ENCODE measurements at places on chromosomes 2 and 18.

- no peak for DNase-seq
Measured at GRCh38 chr18:38895560-38895959, 1330.0 kb upstream of the CELF4 start.

DNA sequence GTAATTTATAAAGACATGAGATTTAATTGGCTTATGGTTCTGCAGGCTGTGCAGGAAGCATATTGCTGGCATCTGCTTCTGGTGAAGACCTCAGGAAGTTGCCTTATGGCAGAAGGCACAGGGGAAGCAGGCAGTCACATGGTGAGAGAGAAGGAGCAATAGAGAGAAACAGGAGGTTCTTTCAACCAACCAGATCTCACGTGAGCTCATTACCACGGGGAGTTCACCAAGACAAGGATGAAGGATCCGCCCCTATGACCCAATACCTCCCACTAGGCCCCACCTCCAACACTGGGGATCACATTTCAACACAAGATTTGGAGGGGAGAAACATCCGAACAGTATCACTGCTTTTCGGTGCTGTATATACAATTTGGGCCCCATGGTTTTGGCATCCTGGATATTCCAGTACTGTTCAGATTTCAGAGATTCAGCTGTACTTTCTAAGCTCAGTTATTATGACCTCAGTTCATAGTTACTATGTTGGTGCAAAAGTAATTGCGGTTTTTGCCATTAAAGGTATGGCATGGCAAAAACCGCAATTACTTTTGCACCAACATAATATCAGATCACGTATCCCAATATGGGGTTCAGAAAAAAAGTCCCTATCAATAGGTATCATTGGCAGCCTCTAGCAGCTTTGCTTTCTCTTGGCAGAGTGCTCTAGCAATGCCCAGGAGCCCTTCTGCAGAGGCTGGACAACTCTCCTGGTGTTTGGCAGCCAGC lies 189.6 kb upstream of the SIX3 start:
- DNase-seq, result peak; percentile 78

GRCh38 chr2:45823723-45824206 lies 172.3 kb downstream of the PRKCE start:
- no peak for DNase-seq

DNA sequence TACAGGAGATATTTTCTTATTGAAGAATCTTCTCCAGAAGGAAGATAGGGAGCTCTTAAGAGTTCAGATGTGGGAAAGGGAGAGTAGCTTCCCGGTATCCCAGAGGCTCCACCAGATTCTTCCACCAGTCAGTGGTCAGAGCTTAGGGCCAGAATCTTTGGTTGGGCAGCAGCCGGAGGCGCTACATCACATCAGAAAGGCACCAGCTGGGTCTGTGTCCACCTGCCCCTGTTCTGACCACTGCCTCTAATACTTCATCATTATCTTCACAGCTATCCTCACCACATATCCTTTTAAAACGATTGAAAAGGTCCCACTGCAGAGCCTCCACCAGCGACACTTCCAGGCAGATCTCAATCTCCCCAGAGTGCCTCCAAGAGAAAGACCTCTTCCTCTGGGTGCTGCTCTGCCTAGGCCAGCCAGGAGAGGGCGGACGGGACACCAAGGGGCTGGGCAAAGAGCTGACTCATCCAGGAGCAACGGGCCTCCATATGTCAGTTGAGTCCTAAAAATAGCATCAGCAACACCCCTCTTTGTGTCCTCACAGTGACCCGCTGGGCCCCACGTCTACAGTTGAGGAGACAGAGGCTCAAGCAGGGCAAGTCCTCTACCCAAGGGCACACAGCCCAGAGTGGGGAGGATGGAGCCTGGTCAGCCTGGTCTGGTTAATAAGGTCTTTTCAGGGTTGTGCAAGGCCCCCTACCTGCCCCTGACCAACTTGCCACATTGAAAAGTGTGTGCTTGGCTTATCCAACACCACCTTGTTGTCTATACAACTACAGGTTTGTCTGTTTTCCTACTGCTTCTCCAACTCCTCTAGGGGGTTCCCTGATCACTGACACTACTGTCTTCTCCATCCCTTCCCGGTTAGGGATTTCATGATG lies 81.2 kb downstream of the ADD2 start:
- peak; percentile 77 for DNase-seq

- no peak for DNase-seq
Measured at GRCh38 chr18:79815657-79816056, 17.9 kb downstream of the KCNG2 start.

DNA sequence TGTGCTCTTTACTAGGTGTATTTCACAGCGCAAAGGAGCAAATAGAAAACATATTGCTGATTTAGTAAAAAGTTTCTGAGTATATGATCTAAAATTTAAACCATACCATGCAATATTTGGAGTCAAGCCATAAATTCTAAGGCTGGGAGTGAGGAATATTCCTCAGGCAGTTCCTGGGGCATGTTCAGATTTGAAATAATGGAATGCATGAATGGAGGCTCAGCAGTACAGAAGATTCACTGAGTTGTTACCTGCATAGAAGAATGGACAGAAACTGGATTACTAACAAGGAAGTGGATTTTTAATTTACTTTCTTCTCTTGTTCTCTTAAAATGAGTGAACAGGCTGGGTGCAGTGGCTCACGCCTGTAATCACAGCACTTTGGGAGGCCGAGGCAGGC lies 441.0 kb upstream of the MAP2 start:
- DNase-seq, result no peak

DNA sequence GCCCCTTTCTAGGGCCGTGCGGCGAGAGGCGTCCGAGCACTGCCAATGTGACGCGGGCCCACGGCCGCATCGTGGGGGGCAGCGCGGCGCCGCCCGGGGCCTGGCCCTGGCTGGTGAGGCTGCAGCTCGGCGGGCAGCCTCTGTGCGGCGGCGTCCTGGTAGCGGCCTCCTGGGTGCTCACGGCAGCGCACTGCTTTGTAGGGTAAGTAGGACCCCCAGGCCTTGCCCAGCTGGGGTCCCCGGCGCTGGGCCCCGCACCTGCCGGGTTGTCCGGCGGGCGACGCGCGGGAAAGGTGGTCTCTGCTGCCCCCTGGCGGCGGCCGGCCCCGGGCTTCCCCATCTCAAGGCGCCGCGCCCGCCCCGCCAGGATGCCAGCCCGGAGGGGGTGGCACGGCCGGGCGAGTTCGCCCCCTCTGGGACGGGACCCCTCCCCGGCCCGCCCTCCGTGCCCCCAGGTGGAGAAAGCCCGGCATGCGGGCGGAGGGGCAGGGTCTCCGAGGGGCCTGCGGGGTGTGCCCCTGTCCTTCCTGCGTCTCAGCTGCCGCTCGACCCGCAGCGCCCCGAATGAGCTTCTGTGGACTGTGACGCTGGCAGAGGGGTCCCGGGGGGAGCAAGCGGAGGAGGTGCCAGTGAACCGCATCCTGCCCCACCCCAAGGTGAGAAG lies 1.9 kb downstream of the PRSS56 start:
- no peak for DNase-seq

DNA sequence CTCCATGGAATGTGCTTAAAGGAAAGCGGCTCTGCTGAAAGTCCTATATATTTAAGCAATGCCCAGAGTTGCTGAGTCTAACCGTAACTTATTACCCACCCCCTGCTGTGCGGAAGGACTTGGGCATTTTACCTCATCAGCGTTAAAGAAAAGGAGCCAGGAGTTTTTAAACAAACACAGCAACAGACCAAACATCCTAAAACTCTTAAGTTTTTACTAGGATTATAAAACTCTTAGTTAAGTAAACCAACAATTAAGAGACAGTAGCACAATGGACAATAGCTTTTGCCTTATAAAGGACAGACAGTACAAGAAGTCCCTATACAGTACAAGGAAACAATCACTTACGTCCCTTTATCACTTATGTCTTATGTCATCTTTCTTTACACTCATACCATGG lies 90.2 kb downstream of the ZNF521 start:
- DNase-seq, result no peak

DNA sequence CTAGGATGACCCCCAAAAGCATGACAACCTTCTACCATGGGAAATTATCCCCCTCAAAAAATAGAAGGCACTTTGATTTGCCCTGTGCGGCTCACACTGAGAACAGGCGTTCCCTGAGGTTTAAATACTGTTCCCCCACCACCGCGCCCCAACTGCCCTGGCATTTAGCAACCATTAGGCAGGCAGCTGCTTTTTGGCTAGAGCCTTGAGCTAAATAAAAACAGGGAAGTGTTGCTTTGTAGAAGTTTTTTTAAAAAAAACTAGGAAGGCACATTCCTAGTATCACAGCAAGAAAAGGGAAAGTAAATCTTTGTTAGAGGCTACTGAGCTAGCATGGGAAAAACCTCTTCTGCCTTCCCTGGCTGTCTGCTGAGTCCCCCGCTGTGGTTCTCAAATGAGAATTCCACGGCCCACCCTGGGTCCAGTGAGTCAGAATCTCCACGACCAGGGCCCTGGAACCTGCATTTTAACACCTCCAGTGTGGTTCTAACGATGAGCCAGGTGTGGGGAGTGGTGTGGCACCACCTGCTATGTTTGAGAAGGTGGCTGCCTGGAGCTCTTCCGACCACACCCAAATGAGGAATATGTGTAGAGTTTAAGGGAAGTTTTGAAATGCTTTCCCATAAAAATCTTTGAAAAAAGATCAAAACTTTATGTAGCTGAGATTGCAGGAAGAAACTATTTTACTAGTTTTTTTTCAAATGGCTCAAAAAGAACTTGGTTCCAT lies 66.4 kb downstream of the VIT start:
- no peak for DNase-seq

- peak; percentile 30 for DNase-seq
Measured at GRCh38 chr18:48412339-48412929, 3.3 kb upstream of the ZBTB7C start.

DNA sequence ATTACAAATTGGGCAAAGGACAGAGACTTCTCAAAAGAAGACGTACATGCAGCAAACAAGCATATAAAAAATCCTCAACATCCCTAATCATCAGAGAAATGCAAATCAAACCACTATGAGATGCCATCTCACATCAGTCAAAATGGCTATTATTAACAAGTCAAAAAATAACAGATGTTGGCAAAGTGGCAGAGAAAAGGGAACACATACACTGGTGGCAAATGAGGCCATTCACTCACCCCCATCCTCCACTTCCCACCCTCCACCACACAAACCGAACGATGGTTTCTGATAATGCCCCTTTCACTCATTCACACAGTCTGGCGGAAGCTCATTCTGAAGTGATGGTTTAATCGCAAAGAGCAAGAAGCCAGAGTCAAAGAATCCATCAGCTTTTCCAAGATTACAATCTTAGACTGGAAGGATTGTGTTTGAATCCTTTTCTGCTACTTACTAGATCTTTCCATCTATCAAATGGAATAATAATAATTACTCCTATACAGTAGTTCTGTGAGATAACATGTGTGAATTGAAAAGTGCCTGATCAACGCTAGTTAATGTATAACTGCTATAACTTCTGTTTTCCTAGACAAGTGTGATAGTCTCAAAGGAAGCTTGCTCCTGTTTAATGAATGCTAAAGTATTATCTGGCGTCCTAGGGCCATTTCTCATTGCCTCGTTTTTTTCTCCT lies 16.9 kb upstream of the CD28 start:
- DNase-seq, result no peak

DNA sequence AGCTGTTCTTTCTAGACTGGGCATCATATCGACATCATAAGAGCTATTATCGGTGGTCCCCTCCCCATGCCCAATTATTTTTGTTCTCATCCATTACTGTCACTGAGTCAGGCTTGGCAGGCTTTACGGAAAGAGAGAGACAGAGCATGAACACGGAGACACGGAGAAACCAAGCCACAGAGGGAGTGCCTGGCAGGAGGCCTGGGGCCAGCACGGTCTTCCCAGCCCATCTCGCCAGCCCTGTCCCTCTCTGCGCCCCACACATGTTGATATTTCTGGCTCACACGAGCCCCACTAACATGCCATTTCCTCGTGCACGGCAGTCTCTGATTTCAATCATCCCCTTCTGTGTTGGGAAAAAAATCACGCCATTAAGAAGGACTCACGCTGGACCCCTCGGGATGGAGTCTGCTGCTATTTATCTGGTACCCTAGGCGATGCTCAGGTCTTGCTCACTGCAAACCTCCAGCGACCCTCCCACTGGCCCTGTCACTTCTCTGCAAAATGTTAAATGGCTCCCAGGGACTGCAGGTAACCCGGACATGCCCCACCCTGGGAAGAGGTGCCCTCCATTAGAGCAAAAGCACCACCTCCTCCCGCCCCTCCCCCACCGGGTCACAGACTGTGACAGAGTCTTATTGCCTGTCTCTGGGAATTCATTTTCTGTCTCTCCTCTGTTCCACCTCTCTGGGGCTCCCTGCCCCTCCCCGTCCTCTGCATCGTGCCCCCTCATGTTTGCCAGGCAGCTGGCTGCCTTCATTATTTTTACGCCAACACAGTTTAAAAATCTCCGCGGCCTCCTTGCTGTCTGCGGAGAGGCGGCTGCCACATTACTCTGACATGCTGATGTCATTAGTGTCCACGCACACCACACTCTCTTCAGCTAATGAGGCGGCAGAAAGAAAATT lies 40.1 kb upstream of the GBX2 start:
- DNase-seq, result no peak

DNA sequence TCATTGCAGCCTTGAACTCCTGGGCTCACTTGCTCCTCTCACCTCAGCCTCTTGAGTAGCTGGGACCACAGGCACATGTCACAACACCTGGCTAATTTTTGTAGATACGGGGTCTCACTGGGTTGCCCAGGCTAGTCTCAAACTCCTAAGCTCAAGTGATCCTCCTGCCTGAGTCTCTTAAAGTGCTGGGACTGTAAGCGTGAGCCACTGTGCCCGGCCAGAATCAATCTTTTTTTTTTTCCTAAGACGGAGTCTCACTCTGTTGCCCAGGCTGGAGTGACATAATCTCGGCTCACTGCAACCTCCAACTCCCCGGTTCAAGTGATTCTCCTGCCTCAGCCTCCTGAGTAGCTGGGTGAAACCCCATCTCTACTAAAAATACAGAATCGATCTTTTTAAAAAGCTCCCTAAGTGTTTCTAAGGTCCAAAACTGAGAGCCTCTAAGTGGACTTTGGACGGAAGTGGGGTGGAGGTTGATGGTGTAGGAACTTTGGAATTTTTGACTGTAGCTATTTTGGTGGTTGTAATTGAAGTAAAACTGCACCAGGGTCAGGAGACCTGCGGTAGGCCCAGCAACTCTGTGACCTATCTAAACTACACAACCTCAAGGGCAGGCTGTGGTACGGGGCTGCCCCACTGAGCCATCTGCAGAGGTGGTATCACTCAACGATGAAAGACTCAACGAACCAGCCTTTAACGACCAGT lies 82.9 kb downstream of the POLR1A start:
- DNase-seq, result no peak

DNA sequence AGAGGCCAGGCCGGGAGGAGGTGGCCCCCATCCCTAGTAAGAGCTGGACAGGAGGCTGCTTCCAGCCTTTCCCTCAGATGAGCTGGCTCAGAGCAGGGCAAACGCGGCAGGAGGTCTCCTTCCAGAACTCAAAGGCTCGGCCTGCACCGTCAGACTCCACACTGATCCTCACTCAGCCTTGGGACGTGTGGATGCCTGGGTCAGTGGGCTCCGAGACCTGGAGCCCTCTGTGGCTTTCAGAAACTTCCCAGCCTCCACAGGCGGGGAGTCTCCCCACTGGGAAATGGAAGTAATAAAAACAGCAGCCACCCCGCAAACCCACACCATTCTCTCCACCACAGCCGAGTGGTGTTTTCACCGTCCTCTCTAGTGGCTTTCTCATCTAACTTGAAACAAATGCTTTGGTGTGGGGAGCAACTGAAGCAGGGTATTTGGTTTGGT lies 54.3 kb downstream of the INPP5D start:
- no peak for DNase-seq
